ENCODE measurements at places on chromosomes 13 and 19.

- no peak for DNase-seq
Observed at GRCh38 chr13:109817591-109818535, 31.5 kb upstream of the IRS2 start.

- DNase-seq: no peak
Observed at GRCh38 chr19:11446652-11447301, 11.3 kb downstream of the PRKCSH start.

DNA sequence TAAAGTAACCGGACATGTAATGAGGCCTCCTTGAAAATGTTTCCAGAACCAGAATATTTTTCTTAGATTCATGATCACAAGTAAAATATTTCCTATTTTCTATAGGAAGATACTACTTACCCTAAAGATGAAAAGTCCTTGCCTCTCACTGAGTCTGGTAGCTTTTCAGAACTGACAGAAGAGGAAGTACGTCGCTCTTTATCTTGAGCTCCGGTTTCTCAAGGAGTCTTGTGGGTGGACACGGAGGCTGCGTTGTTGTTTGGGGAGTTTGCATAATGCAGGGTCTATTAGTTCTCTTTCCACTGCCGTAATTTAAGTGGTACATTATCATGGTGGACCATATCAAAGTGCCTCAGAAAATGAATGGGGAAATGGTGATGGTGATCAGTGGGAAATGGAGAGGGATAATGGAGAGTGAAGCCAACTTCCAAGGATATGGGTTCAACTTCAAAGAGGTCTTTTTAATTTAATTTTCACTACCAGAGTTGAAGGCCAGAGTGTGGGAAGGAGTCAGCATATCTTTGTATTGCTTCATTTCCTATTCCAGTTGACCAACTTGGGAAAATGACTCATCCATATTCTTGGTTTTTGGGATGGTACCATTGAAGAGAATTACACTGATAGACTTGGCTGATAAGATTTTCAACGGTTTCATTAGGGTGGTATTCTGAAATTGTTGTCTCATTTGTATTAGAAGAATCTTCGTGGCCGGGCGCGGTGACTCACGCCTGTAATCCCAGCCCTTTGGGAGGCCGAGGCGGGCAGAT lies 23.4 kb downstream of the MBD3L2B start:
- no peak for DNase-seq

- no peak for DNase-seq
Observed at GRCh38 chr19:49324801-49325576, at the start of gene SLC6A16. SLC6A16 (minus strand) TSS chr19:49325191; CDS start chr19:49311347, 13,844 bp downstream.

DNA sequence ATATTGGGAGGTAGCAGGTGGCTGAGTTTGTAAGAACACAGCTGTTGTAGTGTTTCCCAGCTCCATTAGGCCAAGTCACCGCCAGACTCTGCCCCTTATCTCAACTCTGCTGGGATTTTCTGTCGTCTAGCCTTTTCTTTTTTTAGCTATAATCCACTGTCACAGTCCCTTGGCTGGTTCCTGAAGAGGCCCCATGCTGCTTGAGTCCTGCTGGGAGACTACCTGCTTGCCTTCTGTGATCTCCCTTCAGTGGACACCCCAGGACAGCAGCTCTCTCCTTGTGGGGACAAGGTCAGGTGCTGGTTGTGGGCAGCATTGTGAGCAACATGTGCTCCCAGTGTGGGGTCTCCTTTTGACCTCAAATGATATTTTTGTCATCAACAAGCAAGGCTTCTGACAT lies 195.0 kb upstream of the ATXN8OS start:
- no peak for DNase-seq

DNA sequence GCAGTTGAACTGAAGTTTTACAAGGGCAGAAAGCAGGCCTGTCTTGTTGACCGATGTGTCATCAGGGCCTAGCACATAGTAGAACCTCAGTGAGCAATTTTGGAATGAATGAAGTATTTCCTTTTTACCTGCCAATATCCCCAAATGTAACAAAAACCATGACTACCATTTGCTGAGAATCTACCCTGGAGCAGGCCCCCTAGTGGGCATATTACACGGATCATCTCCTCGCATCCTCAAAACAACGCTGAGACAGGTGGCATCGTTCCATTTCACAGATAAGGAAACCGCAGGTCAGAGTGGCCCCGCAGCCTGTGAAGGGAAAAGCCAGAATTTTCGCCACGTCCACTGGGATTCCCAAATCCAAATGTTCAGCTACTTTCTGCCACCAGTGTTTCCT lies 77.9 kb downstream of the CACNA1A start:
- DNase-seq: no peak

DNA sequence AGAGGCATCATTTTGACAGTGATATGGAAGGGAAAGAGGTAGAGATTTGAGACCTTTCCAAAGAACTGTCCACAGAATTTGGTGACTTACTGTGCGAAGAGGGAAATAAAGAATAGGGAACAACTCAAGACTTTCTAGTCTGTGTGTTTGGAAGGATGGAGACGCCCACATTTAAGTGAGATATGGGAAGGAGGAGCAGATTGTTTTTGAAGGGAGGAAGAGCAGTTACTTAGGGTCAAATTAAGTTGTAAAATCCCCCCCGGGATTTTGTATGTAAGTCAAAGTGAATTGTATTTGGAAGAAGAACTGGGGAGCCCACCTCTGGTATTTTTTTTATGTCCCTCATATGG lies 1.2 kb downstream of the USPL1 start:
- no peak for DNase-seq

GRCh38 chr19:16874250-16874977 lies 14.4 kb upstream of the F2RL3 start:
- DNase-seq: no peak

DNA sequence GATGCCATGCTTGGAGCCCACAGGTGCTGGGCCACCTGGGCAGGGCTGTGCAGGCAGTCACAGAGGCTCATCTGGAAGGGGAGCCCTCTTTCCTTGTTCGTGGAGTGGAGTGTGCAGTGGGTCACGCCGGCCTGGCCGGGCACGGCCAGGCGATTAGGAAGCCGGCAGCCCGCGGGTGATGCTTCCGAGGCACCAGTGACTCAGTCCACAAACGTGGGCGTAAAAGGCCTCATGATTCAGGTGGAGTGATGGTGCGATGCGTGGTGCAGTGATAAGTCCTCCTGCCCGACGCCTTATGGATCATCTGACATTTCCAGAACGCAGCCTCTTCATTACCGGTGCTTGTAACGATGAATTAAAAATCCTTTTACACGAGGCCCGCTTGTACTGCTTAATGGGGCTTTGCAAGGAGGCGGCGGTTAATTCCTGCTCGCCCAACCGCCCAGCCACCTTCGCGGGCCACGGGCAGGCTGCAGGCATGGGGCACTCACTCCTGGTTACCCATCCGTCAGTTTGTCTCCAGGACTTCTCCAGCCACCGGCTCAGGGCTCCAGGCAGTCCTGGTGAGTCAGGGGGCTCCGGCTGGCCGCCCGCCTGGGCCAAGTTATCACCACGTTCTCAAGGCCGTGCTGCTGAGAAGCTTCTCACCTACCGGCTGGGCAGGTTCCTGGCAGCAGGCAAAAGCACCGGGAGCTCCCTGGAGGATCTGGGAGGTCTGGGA lies 172.4 kb downstream of the KDM4B start:
- DNase-seq: no peak

DNA sequence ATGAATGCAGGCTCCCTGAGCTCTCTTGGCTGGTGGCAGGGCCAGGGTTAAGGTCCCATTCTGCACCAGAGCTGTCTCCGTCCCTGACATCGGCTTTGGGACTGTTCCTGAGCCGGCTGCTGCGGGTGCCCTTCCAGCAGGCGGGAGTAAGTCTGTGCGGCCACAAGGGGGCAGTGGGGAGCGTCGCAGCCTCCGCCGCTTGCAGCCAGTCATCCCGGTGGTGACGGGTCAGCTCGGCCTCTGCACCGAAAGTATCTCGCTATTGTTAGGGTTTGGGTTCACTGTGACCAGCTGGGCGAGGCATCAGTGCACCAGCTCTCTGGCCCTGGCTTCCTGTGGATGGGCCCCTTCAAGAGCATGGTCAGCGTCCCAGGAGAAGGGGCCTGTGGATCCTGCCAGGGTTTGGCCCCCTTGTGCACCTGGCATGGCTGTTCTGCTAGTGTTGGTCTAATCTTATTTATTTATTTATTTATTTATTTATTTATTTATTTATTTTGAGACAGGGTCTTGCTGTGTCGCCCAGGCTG lies 15.1 kb downstream of the NDUFB7 start:
- DNase-seq: peak; percentile 79

DNA sequence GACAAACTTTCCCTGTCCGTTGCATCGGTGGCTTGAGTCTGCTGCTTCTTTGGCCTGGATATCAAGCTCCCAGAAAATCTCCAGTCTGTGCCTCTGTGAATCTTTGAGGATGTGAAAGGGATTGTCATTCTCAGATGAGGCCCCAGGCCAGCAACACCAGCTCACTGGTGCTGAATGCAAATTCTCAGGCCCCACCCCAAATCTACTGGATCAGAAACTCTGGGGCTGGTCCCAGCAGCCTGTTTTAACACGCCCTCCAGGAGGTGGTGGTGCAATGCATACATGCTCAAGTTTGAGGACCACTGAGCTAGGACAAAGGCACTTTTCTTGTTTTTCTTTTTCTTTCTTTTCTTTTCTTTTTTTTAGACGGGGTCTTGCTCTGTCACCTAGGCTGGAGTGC lies 23.6 kb downstream of the TNFSF11 start:
- DNase-seq: no peak

DNA sequence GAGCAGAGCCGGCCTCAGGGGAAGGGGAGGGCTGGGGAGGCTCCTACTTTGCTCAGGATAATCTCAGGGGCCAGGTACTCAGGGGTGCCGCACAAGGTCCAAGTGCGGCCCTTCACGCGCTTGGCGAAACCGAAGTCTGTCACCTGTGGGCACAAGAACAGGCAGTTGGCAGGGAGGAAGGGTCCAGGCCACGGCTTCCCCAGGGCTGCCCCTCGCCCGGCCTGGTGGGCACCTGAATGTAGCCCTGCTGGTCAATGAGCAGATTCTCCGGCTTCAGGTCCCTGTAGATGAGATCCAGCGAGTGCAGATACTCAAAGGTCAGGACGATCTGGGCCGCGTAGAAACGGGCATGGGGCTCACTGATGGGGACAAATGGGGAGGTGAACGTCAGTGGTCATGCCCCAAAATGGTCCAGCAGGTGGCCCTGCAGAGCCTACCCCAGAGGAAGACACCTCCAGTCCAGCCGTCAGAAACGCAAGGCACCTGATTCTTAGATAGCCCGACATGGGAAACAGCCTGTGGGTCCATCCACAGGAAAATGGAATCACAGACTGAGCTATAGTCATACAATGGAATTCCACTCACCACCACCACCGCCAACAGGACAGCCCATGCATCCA lies 7.1 kb upstream of the SAMD1 start:
- DNase-seq: no peak

GRCh38 chr13:24308488-24309020 lies 826 bp upstream of the C1QTNF9 start:
- no peak for DNase-seq

- DNase-seq: no peak
Observed at GRCh38 chr19:1511318-1512317, 1.2 kb downstream of the ADAMTSL5 start.

DNA sequence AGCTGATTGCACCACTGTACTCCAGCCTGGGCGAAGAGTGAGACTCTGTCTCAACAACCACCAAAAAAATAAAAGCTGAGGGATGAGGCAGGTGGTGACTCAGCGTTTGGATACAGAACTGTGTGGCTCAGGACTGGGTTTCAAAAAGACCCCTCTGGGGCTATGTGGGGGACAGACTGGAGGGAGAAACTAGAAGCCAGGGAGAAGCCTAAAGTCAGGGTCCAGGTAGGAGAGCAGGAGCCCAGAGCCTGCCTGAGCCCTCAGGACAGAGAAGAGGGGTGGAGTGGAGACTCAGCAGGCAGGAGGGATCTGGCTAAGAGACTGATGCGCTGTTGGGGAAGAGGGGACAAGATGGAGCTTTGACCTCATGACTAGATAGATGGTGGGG lies 1.8 kb upstream of the CD37 start:
- DNase-seq: no peak

DNA sequence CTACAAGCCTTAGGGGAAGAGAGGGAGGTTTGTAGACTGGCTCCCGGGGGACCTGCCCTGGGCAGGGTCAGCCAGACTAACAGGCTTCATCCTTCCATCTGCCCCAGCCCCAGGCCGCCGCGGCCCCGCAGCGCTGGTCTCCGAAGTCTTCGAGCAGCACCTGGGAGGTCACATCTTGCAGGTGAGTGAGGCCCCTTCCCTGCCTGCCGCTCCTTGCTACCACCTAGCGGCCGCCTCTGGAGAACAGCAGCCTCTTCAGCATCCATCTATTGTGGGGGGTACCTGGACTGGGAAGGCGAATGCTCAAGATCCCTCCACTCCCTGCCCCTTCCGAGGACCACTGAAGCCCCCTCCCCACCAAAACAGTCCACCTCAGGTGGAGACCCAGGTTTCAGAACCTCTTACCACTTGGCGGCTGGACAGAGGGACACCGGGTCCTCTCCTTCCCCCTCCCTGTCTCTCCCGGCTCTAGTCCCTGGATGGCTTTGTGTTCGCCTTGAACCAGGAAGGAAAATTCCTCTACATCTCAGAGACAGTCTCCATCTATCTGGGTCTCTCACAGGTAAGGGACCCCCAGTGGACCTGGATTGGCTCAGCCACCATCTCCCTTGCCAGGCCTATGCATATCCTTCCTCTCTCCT lies 12.7 kb downstream of the NPAS1 start:
- DNase-seq: no peak

- DNase-seq: no peak
Observed at GRCh38 chr19:738509-739128, 12.3 kb upstream of the MISP start.

DNA sequence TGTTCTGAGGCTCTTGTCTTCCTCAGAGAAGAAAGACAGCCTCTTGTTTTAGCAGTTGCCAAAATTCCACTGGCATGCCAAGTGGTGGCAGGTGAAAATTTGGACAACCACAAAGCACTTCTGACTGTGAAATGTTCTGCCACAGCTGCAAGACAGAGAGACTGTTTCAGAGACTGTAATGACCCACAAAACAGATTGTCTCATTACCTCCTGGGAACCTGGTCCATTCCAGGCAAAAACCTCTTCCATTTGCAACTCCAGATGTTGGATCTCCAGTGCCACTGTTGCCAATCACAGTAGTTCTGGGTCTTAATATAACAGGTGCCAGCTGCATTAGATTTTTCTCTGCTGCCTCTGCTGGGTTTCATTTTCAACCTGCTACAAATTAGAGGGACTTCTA lies 911.5 kb downstream of the UQCRFS1 start:
- DNase-seq: no peak

Measured in ascending aorta (tissue), 2 donors.